ENCODE measurements at places on chromosomes 11 and 22.
A peak's percentile ranks its signal among the peaks of the same experiment; 100 is the strongest.

- peak; percentile 45 for DNase-seq
Observed at GRCh38 chr11:30960387-30960992, 374.3 kb upstream of the MPPED2 start.

- DNase-seq, result no peak
Observed at GRCh38 chr11:72989727-72990126, 152.4 kb downstream of the FCHSD2 start.

DNA sequence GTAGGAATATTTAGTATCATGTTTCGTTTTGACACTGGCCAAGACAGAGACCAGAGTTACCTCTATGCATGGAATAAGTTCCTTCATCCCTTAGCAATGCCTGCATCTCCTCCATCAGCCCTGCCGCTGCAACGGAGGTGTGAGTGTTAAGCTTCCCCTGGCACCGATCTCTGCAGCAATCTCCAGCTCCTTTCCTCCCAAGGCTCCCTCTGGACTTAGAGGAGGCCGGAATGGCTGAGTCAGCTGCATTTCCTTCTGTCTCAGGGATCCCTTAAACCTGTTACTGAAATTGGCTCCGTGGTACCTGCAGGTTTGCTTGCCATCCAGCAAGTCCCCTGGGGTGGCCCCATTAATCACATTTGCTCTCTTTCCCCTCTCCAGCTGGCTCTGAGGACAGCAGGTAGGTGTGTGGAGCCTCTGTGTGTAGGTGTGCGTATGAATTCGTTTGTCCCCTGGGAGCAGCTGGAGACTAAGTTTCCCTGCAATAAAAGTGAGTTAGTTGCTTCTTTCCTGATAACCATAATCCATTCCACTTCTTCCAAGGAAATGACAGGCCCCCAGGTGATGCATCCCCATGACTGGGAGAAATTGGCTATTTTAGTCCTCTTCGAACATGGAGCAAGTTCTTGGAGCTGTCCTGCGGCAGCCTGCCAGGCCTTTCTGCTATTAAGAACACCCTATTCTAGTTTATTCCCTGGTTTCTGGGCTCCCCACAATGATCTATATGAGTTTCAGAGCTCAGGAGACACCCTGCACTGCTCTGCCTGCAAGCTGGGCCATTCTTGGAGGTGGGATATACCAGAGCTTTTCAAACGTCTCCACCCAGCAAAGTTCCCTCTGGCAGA is 457.2 kb upstream of the CADM1 start:
- peak; percentile 36 for DNase-seq

- DNase-seq, result no peak
Observed at GRCh38 chr11:8248786-8249185, 14.9 kb downstream of the LMO1 start.

GRCh38 chr11:1513326-1514296 is 27.0 kb upstream of the MOB2 start:
- no peak for DNase-seq

DNA sequence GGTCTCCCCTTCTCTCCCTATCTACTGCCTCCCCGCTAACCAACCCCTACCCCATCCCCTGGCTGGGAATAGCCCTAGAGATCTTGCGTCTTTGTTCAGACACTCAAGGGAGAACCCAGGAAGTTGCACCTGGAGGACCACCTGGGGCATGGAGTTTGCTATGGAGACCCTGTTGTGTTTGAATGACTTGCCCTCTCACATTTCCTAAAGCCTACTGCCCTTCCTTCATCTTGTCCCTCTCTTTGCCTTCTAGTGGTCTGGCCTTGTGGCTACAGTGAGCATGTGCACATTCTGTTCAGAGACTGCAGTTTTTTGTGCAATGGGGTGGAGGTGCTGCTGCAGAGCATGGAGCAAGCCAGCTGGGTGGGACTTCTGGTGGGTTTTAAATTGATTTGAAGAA is 42.5 kb downstream of the ZNRF3 start:
- peak; percentile 62 for DNase-seq

DNA sequence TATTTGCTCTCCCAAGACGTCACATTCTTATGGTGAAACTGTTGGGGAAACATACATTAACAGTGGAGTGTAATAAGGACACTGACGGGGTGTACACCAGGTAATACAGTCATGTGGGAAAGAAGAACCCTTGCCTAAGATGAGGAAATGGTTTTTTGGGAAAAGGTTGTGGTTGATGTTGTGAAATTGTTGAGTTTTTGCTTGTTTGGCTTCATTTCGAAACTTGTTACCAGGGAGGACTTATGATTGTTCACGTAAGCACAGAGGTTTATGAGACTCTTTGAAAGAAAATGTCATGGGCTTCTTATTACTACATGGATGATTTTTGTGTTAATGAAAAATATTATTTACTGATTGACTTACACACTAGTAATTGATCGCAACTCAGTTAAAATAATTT is 16.8 kb downstream of the ANO3 start:
- no peak for DNase-seq

GRCh38 chr11:79671401-79671800 is 230.6 kb upstream of the TENM4 start:
- no peak for DNase-seq

DNA sequence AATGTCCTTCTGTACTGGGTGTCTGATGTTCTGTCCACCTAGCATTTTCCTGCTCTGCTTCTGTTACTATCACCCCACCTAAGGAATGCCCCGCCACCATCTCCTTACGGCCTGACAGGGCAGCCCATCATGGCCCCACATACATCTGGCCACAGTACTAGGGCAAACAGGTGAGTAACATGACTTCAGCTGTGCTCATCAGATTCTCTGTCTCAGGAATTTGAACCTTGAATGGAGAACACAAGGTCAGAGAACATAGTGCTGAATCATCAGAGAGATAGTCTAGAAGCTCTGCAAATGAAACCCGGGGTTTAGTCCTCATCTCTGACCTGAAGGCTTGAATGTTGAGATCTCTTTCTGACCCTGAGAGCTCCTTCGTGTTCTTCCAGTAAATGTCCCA is 32.4 kb downstream of the ZC3H12C start:
- peak; percentile 54 for DNase-seq

- DNase-seq, result no peak
Observed at GRCh38 chr11:68215087-68215445, 2.0 kb upstream of the KMT5B start.

GRCh38 chr11:44096360-44097185 is 1.1 kb downstream of the EXT2 start:
- no peak for DNase-seq

- DNase-seq, result peak; percentile 87
Observed at GRCh38 chr22:30444632-30445437, 19.3 kb downstream of the MTFP1 start.

DNA sequence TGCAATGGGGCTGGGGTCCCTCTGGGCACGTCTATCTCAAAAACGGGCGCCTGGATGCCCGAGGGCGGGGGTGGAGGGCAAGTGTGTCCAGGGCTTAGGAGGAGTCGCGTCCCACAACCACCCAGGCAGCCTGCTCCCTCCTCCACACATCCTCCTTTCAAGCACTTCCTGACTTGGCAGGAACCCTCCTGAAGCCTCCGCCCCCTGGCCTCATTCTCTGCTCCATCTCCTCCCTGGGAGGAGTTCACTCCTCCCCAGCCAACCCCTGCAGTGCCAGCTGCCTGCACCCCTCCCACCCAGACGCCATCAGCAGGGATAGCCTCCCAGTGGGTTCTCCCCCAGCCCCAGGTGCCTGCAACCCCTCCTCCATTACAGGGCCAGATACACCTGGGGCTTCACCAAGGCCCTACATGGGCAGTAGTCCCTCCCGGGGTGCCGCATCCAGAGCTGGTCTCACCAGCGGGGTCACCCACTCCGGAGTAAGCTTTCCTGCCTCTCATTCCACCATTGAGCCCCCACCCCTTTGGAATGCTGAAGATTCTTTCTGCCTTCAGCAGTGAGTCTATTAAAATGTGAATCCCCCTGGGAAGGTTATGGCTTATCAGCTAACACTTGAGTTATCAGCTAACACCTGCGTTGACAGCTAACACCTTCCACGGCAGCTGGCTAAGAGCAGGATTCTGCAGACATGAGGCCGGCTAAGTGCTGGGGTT is 24.4 kb downstream of the RTN4R start:
- DNase-seq, result peak; percentile 94

GRCh38 chr11:71426413-71426812 is 21.8 kb downstream of the DHCR7 start:
- no peak for DNase-seq

DNA sequence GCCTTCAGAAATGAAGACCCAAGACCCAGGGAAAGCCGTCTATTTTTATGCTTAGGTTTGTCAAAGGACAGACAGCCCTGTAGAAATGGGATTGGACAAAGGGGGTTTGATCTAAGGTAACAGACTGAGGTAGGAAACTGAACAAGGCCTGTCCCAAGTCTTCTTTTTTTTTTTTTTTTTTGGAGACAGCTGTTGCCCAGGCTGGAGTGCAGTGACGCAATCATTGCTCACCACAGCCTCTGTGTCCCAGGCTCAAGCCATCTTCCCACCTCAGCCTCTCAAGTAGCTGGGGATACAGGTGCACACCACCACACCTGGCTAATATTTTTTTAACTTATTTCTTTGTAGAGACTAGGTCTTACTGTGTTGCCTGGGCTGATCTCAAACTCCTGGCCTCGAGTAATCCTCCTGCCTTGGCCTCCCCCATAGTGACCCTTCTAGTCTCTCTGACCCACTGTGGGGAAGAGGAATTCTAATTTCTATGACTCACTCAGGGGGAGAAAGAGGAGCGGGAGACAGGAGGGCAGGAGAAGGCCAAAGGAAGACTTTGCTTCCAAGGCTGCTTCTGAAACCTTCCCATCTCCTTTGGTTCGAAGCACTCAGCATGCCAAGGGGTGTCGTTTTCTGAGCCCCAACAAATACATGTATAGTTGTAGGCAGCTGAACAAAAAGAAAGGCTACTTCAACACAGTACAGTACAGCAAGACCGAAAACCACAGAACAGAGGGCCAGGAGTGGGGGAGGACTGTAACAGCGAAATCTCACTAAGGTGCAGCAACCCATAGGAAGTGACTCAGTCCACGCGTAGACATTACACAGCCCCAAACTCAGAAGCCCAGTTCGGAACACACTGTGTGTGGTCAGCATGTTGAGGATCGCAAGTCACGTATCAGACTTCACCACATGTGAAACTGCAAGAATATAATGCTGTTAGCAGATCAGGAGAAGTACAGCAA is 872 bp downstream of the TMA7B start:
- no peak for DNase-seq

DNA sequence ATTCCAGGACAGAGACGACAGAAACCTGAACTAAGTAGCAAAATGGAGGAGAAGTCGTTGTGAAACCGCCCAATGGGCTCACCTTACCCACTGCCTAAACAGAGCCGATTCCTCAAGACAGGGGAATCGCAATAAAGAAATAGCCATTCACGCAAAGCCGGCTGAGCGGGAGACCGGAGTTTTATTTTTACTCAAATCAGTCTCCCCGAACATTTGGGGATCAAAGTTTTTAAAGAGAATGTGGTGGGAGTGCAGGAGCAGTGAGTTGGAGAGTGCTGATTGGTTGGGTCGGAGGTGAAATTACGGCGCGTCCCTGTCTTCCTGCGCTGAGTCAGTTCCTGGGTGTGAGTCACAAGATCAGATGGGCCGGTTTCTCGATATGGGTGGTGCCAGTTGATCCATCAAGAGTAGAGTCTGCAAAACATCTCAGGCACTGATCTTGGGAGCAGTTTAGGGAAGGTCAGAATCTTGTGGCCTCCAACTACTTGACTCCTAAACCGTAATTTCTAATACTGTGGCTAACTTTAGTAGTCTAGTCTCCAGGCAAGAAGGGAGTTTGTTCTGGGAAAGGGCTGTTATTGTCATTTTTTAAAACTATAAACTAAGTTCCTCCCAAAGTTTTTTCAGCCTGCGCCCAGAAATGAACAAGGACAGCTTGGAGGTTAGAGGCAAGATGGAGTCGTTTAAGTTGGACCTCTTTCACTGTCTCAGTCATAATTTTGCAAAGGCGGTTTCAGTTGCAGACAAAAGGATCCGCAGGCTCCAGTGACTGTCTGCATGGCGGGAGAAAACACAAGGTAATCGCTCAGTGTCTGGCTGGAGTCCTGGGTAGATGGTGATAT is 34.1 kb downstream of the OR4D9 start:
- DNase-seq, result no peak

DNA sequence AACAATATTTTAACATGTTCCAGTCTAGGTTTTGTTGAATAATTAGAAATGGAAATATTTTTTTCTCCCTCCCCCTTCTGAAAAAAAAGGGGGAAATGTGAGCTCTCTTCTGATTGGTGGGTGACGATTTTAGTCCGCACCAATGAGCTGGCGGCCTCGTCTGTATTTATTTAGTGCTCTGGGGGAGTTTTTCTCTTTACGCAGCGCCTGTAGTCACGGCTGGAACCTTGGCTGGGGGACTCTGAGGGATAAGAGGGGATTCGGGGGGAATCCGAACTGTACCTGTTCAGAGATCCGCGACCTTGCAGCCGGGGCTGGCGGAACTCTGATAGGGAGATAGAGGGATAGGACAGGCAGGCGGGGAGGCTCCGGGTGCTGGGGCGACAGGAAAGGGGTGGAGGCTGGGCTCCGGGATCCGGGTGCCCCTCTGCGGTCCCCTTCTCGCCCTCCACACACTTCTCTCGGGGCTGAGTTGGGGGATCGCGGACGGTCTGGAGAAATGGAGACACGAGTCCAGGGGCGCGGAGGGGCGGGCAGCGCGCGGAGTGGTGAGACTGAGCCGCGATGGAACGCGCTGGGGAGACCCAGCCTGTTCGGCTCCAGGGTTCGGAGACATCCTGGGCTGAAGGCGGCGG is 99.7 kb upstream of the HSD17B12 start:
- DNase-seq, result peak; percentile 49

DNA sequence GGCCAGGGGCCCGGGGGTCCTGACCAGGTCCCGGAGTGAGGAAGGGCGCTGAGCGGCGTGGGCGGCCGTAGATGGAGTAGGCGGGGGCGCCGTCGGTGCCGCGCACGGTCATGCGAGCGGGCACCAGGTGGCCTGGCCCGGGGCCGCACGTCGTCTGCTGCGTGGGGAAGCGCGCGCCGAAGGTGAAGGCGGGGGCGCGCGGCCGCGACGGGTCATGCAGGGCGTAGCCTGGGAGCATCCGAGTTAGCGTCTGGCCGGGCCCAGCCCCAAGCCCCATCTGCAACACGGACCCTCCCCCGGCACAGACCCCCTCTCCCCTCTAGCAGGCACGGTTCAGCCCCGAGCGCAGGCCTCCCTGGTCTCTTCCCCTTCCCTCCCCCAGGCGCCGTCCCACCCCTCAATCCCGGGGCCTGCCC is 1.7 kb upstream of the TYMP start:
- no peak for DNase-seq

- DNase-seq, result peak; percentile 95
Observed at GRCh38 chr11:46238967-46239800, 38.3 kb upstream of the CREB3L1 start.

- peak; percentile 43 for DNase-seq
Observed at GRCh38 chr11:120756931-120757330, 245.4 kb downstream of the GRIK4 start.

DNA sequence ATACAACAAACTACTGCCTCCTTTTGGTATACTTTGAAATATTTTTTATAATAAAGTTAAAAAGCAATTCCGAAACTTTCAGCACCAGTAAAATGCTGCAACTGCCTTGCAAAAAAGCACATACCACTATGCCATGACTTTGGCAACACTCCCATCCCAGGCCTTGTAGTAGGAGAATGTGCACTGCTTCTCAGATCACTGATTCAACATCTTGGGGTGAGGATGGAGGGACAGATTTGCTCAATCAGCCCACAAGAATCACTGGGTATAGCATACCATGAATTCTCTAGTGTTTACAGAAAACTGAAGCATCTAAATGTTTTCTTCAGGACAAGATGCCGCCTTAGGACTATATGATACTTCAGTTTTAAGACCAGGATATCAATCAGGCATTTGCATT is 14.9 kb downstream of the EIF4ENIF1 start:
- no peak for DNase-seq

GRCh38 chr11:13229136-13229535 is 48.5 kb upstream of the BMAL1 start:
- DNase-seq, result no peak

- no peak for DNase-seq
Observed at GRCh38 chr22:37982151-37982785, 2.1 kb downstream of the SOX10 start.

Measured in mesendoderm (in vitro differentiated cells).